ENCODE measurements at places on chromosomes 7 and 10. TPM values are rescaled to one million over a fixed set of nuclear protein-coding genes. Genes with fewer than 3 reads are reported as not detected.

Gene CFAP70
- polyA plus RNA-seq: 3.1 TPM

Gene ZNF365
- polyA plus RNA-seq: 0.22 TPM

GRCh38 chr7:46786221-46786954 is 795.5 kb downstream of the TNS3 start:
- no peaks in the 10 kb centered on the region for H3K36me3 ChIP-seq
- H3K27me3 ChIP-seq: no peaks in the 10 kb centered on the region
- no peak for DNase-seq
- H3K4me1 ChIP-seq: no peaks in the 10 kb centered on the region
- no peak overlapping the region for H3K4me3 ChIP-seq
- H3K27ac ChIP-seq: no peak overlapping the region

DNA sequence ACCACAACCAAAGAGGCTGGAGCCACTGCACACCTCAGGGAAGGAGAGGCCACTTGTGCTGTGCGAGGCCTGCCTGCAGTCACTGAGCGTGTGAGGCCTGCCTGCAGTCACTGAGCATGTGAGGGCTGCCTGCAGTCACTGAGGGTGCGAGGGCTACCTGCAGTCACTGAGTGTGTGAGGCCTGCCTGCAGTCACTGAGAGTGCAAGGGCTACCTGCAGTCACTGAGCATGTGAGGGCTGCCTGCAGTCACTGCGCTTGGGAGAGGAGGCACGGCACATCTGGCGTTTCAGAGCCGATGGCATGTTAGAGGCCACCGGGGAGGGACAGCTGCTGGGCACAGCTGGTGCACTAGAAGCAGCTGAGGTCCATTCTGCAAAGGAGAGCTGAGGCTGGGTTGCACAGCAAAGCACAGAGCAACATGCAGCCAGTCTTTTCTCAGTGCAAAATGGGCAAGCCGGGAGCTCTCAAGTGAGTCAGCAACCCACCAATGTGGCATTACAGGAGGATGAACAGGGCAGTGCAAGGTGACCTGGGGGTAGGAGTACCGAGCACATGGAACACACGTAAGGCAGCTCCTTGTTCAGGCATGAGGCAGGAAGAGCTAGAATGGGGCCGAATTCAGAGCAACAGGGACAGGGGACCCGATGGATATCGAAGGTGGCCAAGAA is 540.1 kb downstream of the PTPRN2 start:
- no peak overlapping the region for H3K4me3 ChIP-seq
- H3K27ac ChIP-seq: no peak overlapping the region
- peak; percentile 51 for DNase-seq
- H3K4me1 ChIP-seq: no peaks in the 10 kb centered on the region
- no peaks in the 10 kb centered on the region for H3K36me3 ChIP-seq

Gene TAS2R5
- 1.0 TPM for polyA plus RNA-seq

DNA sequence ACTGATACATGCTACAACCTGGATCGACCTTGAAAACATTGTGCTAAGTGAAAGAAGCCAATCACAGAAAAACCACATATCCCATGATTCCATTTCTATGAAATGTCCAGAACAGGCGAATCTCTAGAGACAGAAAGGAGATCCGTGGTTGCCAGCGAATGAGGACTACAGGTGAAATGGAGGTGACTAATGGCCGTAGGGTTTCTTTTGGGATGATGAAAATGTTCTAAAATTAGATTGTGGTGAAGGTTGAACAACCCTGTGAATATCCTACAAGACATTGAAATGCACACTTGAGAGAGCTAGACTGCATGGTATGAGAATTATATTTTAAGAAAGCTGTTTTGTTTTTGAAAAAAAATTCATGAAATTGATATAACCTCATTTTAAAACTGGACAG is 188.5 kb upstream of the PLXNA4 start:
- no peaks in the 10 kb centered on the region for H3K27me3 ChIP-seq
- H3K4me3 ChIP-seq: no peak overlapping the region
- no peaks in the 10 kb centered on the region for H3K4me1 ChIP-seq

Gene MALRD1
- 0.11 TPM for polyA plus RNA-seq

- no peaks in the 10 kb centered on the region for H3K27me3 ChIP-seq
- no peak for DNase-seq
- no peak overlapping the region for H3K27ac ChIP-seq
- no peaks in the 10 kb centered on the region for H3K4me1 ChIP-seq
- no peak overlapping the region for H3K4me3 ChIP-seq
- no peaks in the 10 kb centered on the region for H3K36me3 ChIP-seq
Observed at GRCh38 chr7:136078630-136079029, 101.5 kb upstream of the MTPN start.

- H3K27me3 ChIP-seq: no peaks in the 10 kb centered on the region
- H3K4me1 ChIP-seq: no peaks in the 10 kb centered on the region
- no peak overlapping the region for H3K27ac ChIP-seq
Observed at GRCh38 chr7:107783648-107784047, 19.4 kb downstream of the SLC26A3 start.

Measured in spleen (tissue), 13 donors.